ENCODE measurements at places on chromosomes 5 and 9. TPM values are rescaled to one million over a fixed set of nuclear protein-coding genes. Genes with fewer than 3 reads are reported as not detected.
A peak's percentile ranks its signal among the peaks of the same experiment; 100 is the strongest.

DNA sequence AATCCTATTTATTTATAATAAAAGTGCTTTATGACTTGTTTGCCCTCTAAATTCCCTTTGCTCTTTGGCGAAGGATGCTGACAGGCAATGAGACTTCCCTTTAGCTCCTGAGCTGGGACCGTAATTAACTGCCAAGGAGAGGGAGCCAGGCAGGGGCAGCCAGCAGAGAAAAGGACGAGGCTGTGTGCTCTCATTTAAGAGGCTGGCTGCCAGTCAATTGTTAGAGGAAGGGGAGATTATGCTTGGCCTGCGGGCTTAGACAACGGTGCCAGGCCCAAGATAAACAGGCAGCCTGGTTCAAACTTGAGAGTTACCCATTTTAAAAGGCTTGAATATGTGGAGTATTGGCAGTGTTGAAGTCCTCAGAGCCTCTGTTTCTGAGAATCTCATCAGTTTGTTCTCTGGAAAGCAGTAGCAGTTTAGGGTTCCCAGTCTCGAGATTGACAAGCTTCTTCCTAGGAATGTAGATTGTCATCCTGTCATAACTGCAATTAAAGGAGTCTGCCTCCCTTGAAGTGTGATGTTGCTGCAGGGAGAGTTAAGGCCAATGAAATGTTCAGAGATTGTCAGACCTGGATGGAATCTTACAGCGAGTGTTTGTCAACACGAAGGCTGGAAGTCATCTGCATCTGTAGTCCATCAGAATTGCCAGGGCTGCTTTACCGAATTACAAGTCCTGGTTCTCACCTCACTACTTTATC lies 113.2 kb downstream of the JAKMIP2 start:
- DNase-seq: no peak

GRCh38 chr5:8857051-8857450 lies 688.8 kb downstream of the SEMA5A start:
- no peak for DNase-seq

The FAM78A gene
- 0.24 TPM for total RNA-seq

DNA sequence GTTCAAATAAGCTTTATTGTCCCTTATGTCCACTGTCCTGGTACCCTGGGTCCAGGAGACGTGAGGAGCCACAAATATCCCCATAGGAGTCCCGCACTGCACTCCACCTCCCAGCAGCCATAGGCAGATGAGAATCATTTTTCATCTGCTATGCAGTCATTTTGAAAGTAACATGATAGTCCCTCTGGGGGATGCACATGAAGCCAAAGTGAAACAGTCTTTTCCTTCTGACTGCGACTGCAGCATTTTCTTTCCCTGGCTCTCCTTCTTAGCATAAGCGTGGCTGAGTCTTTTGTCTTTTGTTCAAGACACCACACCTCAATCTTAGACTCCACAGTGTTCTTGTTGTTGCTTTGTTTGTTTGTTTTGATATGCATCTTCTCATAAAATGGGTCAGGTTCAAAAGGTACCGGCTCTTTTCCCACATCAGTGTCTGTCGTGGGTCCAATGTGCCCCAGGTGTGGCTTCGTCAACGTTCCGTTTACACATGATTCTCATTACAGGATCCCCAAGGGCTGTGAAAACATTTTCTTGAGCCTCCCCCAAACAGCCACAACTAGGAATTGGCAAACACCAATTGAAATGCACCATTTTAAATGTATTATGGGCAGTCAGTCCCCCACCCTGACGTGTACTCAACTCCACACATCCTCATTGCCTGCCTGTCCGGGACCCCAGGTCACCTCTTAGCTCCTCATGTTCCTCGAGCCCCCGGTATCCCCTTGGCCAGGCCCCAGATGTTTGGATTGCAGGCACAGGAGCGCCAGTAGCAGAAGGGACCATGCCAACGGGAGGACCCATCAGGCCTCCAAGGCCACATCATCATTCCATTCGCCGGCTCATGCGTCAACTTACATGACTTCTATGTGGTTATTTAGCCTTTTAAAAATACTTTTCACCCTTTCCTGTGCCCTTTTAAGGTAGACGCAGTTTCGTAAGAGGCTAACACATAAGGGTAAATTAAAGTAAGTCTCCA lies 237.8 kb upstream of the DAPK1 start:
- DNase-seq: no peak

- peak; percentile 23 for DNase-seq
Measured at GRCh38 chr9:137157618-137158415, 12.0 kb downstream of the LRRC26 start.

GRCh38 chr5:179679014-179679674 lies 1.7 kb downstream of the CBY3 start:
- DNase-seq: peak; percentile 58

DNA sequence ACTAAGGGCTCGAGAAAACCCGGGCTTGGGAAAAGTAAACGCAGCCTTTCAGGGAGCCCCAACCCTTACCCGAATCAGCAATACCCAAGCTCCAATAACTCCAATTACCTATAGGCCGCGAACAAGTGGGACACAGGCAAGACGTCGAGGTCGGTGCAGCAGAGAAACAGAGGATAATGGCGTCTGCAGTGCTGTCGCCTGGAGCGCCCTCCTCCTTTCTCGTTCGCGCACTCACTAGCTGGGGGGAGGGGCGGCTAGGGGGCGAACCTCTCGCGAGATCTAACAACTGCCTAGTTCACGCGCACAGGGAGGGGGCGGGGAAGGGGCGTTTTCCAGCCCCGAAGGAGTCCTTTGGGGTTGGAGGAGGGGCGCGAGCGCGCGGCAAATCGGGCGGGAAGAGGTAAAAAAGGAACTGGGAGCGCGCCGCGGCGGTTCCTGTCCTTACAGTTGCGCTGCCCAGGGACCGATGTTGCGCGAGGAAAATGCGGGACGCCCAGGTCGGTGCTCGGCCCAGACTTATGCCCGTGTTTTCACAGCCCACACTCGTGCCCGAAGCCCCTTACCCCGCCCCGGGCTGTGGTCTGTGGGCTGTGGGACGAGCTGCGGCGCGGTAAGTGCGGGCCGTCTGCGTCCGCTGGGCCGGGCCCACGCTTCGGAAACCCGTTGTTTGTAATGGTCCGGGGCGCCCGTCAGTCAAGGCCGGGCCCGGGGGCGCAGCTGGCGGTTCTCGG lies at the start of gene RMI1:
Gene RMI1, plus strand, starts transcription at position 411 of the 731 bp plus-strand sequence. CDS start 20,182 bp downstream, outside the sequence.
- peak; percentile 95 for DNase-seq

GRCh38 chr9:109775516-109775915 lies 4.5 kb upstream of the PALM2AKAP2 start:
- DNase-seq: peak; percentile 71

DNA sequence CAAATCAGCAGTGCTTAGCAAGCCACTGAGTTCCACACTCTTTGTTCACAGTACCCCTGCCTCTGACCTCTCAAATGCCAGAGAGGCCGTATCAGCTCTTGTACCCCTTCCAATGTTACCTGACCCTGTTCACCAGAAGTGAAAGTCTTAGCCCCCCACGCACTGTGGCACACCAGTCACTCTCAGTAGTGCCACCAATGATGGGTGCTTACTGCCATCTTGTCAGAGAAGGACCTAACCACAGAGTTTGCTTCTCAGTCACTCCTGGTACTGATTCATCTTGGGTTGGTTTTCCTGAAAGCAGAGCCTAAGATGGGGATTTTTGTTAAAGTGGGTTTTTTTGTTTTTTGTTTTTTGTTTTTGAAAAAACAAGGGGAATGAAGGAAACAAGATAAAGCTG lies 28.8 kb upstream of the PANK3 start:
- DNase-seq: no peak

DNA sequence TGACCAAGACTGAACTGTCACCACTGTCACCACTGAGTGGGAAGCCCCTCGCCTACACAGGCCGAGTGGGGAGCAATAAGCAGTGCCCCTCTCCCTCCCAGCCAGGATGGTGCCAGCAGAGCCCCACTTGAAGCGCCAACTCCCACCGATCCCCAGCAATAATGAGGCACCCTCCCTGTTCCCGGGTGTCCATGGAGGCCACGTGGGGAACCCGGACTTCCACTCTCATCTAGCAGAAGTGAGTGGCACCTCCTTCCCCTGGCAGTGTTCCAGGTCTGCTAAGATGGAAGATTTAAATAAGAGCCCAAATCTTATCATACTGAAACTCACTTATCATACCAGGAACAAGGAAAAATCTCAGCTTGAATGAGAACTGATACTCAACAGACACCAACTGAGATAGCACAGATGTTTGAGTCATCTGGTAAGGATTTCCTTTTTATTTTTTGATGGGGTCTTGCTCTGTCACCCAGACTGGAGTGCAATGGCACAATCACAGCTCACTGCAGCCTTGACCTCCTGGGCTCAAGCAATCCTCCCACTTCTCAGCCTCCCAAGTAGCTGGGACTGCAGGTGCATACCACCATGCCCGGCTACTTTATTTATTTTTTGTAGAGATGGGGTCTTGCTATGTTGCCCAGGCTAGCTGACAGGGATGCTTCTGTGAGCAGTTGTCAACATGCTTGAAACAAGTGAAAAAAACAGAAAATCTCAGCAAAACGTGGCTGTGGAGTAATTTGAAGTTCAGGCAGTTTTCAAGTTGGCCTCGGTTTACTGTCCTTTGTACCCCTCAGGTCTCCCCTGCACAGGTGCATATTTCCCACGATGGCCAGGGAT lies 29.6 kb upstream of the ASS1 start:
- DNase-seq: no peak

DNA sequence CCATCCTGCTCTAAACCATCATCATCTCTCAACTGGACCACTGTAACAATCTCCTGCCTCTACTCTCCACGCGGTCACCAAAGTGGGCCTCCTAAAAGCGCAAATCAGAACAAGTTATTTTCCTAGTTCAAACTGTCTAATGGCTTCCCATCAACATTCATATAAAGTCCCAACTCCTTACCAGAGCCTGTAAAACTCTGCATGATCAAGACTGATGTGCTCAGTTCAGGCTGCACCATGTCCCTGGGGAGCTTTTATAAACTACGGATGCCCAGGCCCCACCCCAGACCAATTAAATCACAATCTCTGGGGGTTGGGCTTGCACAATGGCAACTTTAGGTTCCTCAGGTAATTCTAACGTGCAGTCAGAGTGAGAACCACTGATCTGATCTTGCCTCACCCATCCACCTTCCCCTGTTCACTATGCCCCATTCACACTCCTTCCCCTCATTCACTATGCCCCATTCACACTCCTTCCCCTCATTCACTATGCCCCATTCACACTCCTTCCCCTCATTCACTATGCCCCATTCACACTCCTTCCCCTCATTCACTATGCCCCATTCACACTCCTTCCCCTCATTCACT lies 129.2 kb downstream of the DCP2 start:
- no peak for DNase-seq

DNA sequence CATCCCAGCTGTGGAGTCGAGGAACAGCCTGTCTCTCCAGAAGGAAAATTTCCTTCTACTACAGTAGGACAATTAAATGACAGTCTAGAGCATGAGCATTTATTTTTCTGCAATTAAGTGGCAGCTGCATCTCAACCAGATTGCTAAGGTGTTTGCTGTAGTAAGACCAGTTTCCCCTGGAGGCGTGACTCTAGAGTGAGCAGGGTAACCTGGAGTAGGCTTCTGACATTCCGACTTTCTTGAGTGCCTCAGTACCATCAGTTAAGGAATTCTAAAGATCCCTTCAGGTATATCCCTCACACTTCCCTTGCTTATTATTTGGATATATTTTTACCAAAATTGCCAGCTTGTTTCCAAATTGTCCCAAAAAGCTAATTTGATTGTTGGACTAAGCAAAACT lies 59.2 kb upstream of the IRX2 start:
- no peak for DNase-seq

GRCh38 chr5:44574678-44575077 lies 185.5 kb upstream of the FGF10 start:
- DNase-seq: no peak

DNA sequence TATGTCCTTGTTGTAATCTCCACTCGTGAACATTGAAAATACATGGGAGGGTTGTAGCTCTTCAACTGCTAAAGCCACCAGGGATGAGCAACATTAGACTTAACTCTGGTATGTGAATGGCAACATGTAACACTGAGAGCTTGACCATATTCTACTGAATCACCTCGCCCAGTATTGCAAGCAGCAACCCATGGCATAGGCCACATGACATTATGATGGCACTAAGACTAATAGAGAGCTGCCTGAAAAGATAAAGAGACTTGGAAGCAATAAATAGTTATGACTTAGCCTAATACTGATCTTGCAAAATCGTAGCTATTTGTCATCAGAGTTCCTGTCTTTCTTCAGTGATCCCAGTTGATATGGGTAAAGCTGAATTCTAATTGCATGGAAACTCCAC lies 108.4 kb upstream of the NREP start:
- DNase-seq: no peak

The BRD8 gene
- 48.4 TPM for total RNA-seq

- DNase-seq: no peak
Measured at GRCh38 chr5:121031491-121031890, 567.4 kb downstream of the PRR16 start.
